CD4-positive, alpha-beta T cell treated with Interleukin-1 beta for 1 hour (primary cell): ENCODE measurements at places on chromosomes 7 and 10.
A peak's percentile ranks its signal among the peaks of the same experiment; 100 is the strongest.

- no peak for DNase-seq
Measured at GRCh38 chr10:93701866-93702209, 554 bp downstream of the FRA10AC1 start.

GRCh38 chr7:23607130-23607529 lies 9.9 kb downstream of the CCDC126 start:
- no peak for DNase-seq

DNA sequence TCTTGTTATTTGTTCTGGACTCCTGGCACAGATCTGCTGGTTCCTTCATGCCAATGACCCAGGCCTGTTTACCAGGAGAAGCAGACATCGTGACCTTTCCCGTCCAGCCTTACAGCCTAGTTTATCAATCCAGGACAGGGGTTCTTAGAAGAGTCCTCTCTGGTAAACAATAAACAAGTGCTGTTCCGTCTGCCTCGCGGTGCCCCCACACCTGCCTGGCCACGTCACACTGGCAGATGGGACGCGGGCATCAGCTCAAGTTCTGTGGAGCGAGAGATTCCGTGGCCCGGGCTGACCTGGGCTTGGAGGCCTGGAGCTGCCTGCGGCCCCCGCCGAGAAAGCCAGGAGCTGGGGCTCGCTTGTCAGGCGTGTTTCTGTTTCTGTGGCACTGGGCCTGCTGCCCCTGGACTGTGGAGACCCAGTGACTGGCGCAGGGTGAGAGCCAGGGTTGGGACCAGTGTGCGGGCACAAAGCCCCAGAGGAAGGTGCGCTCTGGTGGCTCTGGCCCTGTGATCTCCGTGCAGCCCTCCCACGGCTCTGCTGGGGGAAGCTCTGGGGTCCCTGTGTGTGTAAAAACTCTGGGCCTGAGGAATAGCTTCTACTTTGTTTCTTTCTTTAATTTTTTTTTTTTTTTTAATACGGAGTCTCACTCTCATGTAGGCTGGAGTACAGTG lies 28.4 kb upstream of the PFKFB3 start:
- no peak for DNase-seq

DNA sequence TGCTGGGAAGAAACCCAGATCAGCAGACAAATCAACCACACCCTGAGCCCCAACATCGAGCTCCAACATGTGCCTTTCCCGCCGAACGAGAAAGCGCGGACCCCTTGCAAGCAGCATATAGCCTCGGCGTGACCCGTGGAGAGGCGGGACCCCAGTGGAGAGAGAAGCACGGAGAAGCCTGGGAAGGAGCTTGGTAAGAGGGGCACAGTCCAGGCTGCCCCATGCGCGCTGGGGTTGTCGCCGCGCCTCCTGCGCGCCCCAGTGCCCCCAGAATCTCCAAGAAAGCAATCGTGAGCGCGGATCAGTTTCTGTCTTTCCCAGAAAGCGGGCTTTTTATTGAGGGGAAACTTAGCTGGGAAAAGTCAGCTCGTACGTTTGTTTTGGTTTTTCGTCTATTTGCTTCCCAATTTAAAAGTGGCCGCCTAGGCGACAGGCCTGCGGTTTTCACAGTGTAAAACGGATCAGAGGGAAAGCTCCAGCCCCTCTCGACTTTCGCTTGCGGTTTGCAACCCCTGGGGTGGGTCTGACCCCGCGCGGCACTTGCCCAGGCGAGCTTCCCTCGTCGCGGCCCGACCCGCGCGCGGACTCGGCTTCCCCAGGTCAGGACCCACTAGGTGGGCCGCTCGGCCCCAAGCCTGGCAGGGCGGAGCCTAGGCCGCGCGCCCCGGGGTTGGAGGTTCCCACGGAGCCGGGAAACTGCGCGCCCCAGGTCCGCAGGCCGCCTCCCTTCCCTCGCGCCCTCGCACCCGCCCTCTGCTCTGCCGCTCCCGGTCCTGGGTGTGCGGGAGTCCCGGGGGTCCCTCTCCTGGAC lies 31.1 kb downstream of the SKIDA1 start:
- DNase-seq: no peak

DNA sequence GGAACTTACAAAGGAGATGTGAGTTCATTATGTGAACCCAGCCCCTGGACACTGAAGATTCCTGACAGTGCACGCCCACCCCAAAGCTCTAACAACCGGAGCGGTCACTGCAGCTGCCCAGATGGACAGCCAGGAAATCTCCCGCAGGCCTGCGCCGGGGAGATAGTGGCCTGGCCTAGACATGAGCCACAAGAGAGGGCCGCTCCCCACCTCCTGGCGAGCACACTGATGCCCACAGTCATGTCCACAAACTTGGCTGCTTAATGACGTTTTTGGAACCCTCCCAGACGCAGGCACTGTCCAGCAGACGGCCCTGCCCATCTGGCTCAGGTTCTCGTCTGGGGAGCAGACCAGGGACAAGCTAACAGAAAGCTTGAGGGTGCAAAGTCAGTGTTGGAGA lies 34.2 kb downstream of the TCERG1L start:
- no peak for DNase-seq

DNA sequence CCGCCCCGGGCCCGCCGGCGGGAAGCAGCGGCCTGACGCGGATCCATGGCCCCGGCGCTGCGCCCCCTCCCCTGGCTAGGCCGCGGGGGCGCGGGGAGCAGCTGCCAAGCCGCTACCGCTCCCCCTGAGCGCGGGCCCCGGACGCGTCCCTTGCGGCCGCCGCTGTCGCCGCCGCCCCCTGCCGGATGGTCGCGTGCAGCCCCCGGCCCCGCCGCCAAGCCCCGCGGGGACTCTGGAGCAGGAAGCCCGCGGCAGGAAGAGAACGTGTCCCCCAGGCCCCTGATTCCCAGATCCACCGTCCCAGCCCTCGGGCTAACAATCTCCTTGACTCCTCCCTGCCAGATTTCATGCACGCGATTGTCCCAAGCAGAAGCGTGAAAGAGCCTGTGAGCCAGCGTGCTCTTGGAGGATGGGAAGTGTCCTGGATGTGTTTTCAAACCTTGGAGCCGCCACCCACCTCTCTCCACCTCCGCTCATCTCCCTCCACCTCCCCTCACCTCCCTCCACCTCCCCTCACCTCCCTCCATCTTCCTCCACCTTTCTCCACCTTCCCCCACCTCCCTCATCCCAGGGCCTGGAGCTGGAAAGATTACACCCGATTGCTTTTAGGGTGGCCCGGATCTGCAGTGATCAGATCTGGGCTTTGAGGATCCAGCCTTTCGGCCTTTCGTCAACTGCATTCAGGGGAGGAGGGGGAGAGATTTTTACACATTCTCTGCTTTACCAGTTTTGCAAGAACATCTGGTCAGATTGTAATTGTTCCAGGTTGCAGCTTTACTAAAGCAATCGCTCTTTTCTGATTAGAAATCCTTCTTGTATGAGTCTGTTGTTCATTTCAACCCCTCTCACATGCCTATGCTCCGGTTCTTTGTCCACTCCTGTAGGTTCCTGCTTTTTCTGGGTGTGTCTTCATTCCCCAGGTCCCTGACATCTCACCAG lies 570 bp upstream of the PRTFDC1 start:
- peak; percentile 50 for DNase-seq

DNA sequence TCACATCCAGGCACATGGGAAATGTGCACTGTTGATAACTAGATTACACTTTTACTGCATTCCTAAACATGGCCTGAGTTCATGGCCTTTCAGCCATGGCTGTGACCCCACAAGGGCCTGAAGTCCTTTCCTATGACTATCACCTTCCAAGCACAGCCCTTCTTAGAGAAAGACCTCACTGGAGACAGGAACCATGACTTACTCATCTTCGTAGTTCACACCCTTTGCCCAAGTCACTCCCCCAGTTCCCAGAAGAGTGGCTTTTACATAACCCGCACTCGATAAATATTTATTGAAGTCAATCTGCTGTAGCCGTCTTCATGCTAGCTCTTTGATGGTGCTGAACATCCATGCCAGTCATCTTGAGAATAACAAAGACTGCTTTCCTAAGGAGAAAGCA lies 632.5 kb upstream of the NRP1 start:
- no peak for DNase-seq

GRCh38 chr10:70851597-70852475 lies 36.1 kb downstream of the SGPL1 start:
- no peak for DNase-seq

GRCh38 chr7:24469118-24469517 lies 104.1 kb upstream of the PALS2 start:
- DNase-seq: no peak

GRCh38 chr7:71772779-71773178 lies 639.4 kb downstream of the CALN1 start:
- DNase-seq: no peak

- no peak for DNase-seq
Measured at GRCh38 chr7:102991077-102991539, 78.3 kb downstream of the LRRC17 start.

- no peak for DNase-seq
Measured at GRCh38 chr7:20598459-20599309, 16.8 kb upstream of the ABCB5 start.

- no peak for DNase-seq
Measured at GRCh38 chr10:10552948-10553347, 464.7 kb upstream of the CELF2 start.

GRCh38 chr7:150401424-150401790 lies 22.3 kb downstream of the ZNF775 start:
- DNase-seq: no peak

GRCh38 chr7:102069931-102070629 lies 216.6 kb upstream of the SH2B2 start:
- DNase-seq: no peak

- no peak for DNase-seq
Measured at GRCh38 chr7:30549931-30550493, 44.7 kb upstream of the GARS1 start.
